ENCODE measurements at places on chromosomes 6 and 20.
A peak's percentile ranks its signal among the peaks of the same experiment; 100 is the strongest.

DNA sequence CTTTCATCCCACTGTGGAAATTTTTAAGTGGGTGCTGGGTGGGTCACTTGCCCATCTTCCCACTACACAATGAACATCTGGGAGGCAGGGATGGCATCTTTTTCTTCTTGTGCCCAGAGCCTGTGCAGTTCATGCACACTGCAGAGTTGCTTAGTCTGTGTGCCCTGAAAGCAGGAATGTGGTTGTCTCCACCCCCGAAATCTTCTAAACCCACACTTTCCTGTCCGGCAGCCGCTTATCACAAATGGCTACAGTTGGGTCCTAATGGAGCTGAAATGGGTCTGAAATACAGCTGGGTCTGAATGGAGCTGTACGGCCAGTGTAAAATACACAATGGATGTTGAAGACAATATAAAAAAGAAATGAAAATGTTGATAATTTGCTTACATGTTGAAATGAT, 112.1 kb upstream of the PMEPA1 start:
- no peak for DNase-seq

GRCh38 chr20:46939031-46939965, 44.7 kb downstream of the EYA2 start:
- DNase-seq: no peak

DNA sequence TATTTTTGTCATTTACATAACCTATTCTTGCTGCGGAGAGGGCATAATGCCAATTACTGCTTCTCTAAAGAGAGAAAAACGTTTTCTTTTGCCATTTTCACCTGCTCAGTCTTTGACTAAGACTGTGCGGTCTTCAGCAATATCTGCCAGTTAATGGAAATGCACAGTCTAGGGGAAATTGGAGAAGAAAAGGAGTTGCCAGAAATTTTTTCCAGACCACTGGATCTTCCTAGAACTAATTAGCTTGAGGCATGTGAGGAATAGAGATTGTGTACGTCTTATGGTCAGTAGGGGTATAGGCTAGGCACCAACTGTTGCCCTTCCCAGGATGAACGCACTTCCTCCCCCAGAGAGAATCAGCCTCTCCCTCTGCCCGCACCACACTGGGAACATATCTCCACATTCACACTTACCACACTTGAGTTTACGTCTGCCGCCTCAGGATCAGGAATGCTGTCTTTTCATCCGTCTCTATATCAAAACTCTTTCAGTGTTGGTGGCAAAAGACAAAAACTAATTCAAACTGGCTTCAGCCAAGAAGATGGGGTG, 67.9 kb upstream of the E2F3 start:
- DNase-seq: no peak

GRCh38 chr20:3165473-3166337, 6.0 kb upstream of the FASTKD5 start:
- DNase-seq: no peak

DNA sequence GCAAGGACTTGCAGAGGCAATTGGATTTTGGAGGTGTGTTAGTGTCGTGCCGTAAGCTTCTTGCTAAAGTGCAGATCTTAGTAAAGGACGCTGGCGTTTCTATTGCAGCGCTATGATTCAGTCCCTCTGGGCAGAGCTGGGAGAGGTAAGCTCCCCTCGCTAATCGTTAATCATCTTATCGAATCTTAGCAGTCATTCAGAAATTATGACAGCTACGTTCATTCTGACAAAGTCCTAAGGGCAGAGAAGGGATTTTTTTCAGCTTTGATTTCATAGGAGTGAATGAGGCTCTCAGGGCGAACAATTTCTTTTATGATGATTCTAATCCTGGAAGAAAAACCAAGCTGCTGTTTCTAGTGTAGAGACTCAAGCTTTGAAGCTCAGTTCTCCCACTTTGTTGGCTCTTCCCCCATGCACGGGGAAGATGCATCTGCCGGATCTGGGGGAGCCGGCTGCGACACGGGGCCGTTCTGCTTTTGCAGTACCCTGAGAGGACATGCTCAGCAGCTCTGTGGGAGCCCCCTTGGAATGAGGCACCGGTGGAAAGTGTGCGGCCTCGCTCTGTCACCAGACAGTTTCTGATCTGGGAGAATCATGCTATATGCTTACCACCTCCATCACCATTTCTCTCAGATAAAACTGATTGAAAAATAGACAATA, 79.1 kb upstream of the SLC22A23 start:
- DNase-seq: peak; percentile 34

DNA sequence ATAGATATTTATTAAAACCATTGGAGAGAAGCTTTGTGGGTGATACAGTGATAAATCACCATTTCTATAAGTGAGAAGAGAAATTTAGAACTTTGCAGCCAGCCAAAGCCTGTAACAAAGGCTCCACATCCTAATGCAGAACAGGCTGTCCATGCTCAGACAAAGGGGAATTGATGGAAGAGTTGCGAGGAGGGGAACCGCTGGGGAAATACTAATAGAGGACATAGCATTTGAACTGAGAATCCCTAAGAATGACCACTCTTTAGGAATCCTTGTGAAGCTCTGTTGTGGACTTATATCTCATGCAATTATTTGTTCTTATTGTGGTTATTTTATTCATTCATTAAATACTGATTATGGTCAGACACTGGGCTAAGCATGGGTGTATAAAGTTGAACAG, 167.8 kb downstream of the PHF3 start:
- DNase-seq: no peak

DNA sequence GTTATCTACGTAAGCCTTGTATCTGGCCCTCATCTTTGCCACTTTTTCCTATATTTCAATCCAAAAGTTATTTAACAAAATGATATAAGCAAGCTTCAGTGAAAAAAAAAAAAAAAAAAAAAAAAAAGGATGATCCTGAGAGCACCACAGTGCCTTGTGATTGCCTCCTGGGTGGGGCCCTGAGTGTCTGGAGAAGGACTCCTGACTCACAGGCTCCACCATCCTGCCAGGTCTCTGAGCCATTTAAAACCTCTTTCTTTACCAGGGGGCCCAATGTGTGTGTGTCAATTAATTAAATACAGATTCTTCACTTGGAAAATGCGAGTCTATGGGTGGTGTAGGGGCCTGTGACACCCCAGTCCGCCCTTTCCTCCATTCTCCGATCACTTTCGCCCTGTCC, 105.2 kb downstream of the SMOC2 start:
- no peak for DNase-seq

- DNase-seq: no peak
These were observed 310.2 kb downstream of the TSHZ2 start for GRCh38 chr20:53282217-53282955.

DNA sequence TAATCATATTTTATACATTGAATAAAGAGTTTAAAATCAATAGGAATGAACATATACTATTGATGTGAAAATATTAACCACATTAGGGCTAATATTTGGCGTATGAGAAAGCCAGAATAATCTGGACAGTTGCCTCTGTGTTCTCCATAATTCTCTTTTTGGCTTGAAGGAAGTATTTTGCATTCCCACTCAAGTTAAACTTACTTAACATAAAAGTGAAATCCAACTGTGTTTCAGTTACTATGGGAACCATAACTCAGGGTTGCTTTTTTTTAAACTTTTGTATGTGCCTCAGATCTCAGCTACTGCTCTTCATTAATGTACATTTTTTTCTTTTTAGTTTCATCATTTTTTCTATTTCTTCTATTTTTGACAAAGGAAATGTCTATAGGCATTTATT, 479.8 kb downstream of the NKAIN2 start:
- no peak for DNase-seq

GRCh38 chr6:144602523-144603180, 317.5 kb downstream of the UTRN start:
- DNase-seq: no peak

- no peak for DNase-seq
These were observed 36.4 kb upstream of the GCLC start for GRCh38 chr6:53581173-53581773.

GRCh38 chr6:49327005-49327404, 136.0 kb downstream of the MMUT start:
- DNase-seq: no peak

DNA sequence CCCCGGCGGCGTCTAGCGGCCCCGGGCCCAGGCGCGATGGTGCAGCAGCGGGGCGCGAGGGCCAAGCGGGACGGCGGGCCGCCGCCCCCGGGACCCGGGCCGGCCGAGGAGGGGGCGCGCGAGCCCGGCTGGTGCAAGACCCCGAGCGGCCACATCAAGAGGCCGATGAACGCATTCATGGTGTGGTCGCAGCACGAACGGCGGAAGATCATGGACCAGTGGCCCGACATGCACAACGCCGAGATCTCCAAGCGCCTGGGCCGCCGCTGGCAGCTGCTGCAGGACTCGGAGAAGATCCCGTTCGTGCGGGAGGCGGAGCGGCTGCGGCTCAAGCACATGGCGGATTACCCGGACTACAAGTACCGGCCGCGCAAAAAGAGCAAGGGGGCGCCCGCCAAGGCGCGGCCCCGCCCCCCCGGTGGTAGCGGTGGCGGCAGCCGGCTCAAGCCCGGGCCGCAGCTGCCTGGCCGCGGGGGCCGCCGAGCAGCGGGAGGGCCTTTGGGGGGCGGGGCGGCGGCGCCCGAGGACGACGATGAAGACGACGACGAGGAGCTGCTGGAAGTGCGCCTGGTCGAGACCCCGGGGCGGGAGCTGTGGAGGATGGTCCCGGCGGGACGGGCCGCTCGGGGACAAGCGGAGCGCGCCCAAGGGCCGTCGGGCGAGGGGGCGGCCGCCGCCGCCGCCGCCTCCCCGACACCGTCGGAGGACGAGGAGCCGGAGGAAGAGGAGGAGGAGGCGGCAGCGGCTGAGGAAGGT, 715 bp downstream of the SOX12 start:
- peak; percentile 63 for DNase-seq

GRCh38 chr6:39226639-39227329, 2.5 kb downstream of the KCNK5 start:
- DNase-seq: no peak

- peak; percentile 61 for DNase-seq
These were observed 116.3 kb downstream of the OR2B2 start for GRCh38 chr6:27795697-27796494.

DNA sequence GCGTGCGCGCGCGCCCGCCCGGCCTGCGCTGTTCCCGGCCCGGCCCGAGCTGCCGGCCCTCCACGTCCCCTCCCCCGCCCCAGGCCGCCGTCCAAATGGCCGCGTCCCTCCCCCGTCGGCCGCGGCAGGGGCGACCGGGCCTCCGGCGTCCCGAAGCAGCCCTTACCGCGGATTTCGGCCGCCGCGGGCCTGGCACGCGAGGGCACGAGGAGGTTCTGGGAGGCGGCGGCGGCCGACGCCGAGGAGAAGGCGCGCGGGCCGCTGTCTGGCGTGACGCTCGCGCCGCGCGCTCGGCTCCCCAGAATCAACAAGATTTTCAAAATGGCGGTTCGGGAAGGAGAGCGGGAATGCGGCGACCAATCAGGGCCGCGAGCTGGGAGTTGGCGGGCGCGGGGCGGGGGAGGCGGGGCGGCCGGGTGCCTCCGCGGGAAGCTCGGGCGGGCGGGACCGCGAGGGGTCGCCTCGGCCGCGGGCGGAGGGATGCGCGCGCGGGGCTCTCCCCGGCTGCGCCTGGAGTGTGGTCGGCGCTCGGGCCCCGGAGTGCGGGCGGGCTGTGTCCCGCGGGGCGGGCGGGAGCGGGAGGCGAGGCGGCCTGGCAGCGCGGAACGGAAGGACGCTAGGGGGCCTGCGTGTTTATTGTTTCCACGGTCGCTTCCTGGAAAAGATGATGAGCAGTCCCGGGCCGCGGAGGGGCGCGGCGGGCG, at the start of gene DEK:
Gene DEK, minus strand, starts transcription at position 312 of the 704 bp plus-strand sequence. CDS start 543 bp downstream, outside the sequence.
- DNase-seq: peak; percentile 90

- DNase-seq: no peak
These were observed 7.4 kb downstream of the CNBD2 start for GRCh38 chr20:35975576-35976373.

- no peak for DNase-seq
These were observed 7.4 kb upstream of the IGF2R start for GRCh38 chr6:159961528-159961927.

- no peak for DNase-seq
These were observed 15.1 kb upstream of the HLA-A start for GRCh38 chr6:29927275-29927569.

- no peak for DNase-seq
These were observed 111.6 kb upstream of the RREB1 start for GRCh38 chr6:6996124-6996523.

GRCh38 chr20:14824996-14825395, 487.6 kb upstream of the FLRT3 start:
- no peak for DNase-seq

DNA sequence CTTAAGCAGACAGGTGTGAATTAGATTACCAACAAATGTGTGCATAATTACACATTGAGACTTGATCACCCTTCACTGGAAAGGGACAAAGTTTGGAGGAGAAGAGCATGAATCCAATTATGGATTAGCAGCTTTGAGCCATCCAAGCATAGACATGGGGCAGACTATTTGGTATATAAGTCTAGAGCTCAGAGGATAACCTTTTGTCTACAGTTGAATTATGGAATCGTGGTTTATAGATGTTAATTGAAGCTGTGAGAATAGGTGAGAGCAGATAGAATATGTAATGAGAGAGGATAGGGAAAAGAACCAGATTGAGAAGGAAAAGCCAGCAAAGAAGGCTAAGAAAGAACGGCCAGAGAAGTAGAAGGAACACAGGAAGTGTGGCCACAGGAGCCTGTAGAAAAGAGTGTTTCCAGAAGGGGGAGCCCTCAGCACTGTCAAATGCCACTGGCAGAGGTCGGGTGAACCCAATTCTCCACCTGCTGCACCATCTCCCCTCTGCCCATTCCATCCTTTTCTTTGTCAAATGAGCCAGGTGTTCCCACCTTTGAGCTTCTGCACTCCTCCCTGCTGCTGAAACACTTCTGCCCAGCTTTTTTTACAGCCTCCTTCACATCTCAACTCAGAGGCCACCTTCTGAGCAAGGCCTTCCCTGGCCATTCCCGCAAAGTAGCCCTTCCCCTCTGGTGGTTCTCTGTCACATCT, 7.3 kb downstream of the DNTTIP1 start:
- DNase-seq: peak; percentile 44

GRCh38 chr6:14537030-14537429, 419.5 kb downstream of the CD83 start:
- no peak for DNase-seq

GRCh38 chr20:10946124-10946880, 272.5 kb upstream of the JAG1 start:
- no peak for DNase-seq

GRCh38 chr20:59596690-59597089, 7.7 kb upstream of the PHACTR3 start:
- no peak for DNase-seq

GRCh38 chr6:6640926-6641325, 52.4 kb downstream of the LY86 start:
- no peak for DNase-seq
